ENCODE measurements at places on chromosomes 5 and 9. TPM values are rescaled to one million over a fixed set of nuclear protein-coding genes. Genes with fewer than 3 reads are reported as not detected.

DNA sequence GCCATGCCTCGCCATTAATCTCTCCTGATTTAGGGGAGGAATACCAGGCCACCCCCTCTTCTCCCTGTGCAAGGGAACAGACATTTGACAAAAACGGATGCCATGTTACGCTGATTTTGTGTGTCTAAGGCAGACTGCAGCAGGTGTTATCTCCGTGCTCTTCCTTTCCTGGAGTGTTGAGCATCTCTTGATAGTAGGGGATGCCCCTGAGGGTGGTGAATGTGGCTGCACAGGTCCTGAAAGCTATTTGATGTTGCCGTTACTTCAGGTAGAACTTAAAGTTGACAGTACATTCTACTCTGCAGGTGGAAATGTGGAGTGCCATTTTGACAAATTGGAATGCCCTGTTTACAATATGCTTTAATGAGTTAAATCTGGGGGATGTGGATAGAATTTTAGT lies 21.5 kb downstream of the TENT4A start:
- H3K27me3 ChIP-seq: no peaks in the 10 kb centered on the region
- no peak overlapping the region for H3K4me3 ChIP-seq
- no peak for DNase-seq

The CDH6 gene
- not detected for total RNA-seq

The MCTP1 gene
- 15.9 TPM for total RNA-seq

The MYMK gene
- not detected for total RNA-seq

GRCh38 chr9:89664010-89664409 lies 59.2 kb downstream of the GADD45G start:
- H3K4me1 ChIP-seq: no peaks in the 10 kb centered on the region
- H3K36me3 ChIP-seq: no peaks in the 10 kb centered on the region
- no peak overlapping the region for H3K4me3 ChIP-seq
- no peak overlapping the region for H3K27ac ChIP-seq

DNA sequence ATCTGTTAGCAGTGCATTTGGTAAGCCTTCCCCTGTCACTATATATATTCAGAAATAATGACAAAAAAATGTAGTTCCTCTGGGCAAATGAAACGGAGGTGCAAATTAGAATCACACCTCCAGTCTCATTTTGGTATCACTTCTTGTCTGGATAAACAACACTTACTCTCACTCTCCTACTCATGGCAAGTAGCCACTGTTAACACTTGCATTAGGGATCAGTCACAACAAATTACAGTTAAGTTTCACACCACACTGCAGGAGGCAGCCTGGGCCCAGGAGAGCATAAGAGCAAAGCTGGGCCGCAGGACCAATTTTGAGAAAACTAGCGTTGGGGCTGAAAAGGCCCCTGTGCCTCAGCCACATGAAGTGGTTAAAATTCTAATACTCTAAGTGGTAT lies 161.0 kb downstream of the ELAVL2 start:
- no peaks in the 10 kb centered on the region for H3K36me3 ChIP-seq
- H3K27me3 ChIP-seq: no peaks in the 10 kb centered on the region
- DNase-seq: no peak
- H3K27ac ChIP-seq: no peak overlapping the region

The ENTREP1 gene
- not detected for total RNA-seq
